ENCODE measurements at places on chromosomes 6 and 20.

GRCh38 chr6:29332676-29333075 is 31.2 kb downstream of the OR14J1 start:
- DNase-seq: no peak

DNA sequence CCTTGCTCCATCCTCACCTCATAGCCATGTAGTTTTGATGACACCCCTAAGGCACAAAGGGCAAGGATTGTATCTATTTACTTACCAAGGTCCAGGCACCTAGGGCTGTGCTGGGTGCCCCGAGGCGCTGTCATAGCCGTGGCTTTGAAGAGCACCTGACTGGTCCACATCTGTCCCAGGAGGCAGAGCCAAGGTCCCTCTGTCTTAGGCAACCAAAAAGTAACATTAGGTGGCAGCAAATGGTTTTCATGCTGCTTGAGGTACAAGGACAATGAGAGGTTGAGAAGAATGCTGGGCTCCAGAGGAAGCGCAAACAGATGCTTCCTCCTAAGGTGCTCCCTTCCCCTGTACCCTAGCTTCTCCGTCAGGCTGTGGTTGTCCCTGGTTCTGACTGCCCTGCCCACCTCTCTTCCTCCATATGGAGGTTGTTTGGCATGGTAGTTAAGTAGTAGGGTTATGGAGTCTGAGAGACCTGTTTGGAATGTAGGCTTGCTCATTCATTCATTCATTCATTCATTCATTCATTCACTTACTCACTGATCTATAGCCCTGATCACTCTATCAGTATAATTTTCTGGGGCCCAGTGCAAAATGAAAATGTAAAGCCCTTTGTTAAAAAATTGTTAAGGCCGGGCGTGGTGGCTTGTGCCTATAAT is 3.0 kb upstream of the UQCC2 start:
- no peak for DNase-seq

DNA sequence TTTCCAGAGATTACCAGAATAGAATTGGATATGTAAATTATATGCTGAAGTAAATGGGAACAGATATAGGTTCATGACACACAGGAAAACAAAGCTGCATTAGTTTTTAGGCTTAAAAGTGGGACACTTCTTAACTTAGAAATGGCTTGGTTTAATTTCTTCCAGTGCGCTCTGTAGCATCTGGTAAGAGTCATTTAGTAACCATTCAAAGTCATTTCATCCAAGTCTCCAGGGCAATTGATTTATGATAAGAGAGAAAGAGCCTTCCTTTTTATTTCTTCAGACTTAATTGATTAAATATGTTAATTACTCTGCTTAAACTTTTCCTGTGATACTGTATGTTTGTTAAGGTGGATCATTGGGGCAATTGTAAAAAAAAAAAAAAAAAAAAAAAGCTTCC is 368.0 kb downstream of the DOK5 start:
- DNase-seq: no peak

DNA sequence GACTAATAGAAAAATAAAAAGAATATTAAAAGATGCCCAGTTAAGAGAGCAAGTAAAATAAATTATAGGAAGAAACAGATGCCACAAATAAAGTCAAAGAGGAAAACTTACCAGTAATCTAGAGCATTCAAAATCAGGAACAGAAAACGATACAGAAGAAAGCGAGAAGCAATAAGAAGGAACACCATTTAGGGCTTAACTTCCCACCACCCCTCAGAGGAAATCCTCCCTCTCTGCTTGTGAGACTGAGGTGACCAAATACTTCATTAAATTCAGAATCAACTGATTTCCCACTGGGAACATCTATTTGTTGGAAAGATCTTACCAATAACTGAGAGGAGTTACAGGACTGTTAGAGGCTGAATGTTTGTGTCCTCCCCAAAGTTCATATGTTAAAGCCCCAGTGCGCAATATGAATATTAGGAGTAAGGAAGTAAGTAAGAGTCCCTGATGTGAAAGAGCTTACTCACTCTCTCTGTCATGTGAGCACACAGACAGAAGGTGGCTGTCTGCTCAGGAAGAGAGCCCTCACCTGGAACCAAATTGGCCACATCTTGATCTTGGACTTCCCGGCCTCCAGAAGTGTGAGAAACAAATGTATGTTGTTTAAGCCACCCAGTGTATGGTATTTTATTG is 19.5 kb downstream of the KATNA1 start:
- no peak for DNase-seq

DNA sequence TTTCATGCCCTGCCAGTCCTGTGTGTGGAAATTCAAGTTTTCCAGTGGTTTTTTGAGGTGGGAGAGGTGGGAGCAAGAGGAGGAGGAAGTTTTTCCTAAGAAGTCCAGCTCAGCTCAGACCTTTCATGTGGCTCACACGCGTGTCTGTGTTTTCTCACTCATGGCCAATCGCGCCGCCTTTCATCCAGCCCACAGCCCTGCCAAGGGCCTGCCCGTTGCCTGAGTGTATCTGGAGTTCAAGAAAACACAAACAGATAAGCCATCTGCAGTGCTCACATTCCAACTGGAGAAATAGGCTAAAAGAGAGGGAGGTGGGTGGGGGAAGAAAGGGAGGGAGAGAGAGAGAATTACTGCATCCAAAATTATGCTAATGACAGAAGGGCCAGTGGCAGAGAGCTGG is 12.6 kb upstream of the MPC1 start:
- no peak for DNase-seq

DNA sequence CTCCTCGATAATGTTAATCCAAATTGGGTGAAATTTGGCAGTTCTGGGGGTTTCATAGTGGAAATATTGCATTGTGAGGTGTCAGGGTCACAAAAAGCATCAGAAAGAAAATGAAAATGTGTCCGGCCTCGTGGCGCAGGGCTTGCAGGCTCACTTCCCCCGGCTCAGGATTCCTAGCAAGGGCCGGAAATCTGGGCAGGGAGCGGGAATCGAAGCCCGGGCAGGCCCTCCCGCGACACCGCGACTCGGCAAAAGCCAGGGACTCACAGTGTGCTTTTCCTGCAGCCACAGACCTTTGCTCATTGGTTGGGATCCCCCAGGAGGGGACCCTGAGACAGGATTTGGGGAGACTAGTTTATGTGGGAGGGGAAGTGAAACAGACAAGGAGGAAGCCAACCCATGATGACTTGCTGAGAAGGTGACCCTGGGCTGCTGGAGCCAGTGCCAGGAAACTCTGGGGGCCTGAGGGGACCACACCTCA is 847 bp upstream of the CD93 start:
- no peak for DNase-seq

DNA sequence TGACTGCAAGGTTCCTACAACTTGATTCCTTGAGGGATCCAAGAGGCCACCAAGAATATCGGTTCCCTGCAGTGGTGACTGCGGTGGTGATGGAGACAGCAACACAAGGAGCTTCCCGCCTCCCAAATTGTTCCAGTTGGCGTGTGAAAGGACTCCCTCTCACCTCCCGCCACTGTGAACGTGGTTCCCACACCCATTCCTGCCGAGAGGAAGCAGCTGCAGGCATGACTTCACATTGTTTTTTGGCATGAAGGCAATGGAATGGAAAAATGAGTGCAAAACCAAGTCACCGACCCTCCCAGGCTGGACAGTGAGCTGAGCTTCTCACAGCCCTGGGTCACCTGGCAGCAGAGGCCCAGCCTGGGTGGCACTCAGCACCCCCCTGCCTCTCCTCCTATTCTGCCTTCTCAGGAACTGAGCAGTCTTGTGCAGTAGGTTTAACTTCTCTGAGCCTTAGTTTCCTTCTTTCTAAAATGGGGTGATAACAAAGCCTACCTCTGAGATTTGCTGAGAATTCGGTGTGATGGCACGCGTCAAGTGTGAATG is 75.0 kb downstream of the CNKSR3 start:
- no peak for DNase-seq

DNA sequence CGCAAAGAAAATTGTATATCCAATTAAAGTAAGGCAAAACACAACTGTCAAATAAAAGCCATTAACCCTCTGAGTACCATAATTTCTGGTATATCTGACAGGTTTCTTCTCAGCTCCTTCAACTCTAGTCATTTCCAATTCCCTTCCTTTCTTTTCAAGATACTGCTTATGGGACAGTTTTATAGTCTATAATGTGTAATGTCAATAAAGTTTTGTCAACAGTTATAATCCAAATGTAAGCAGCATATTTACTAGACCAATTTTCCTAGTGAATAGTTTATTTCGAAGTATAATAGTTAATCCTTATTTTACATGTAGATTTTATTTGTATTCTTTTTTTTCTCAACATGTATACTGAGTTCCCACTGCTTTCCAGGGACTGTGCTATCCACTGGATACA is 1081.8 kb downstream of the EPHA7 start:
- DNase-seq: no peak

DNA sequence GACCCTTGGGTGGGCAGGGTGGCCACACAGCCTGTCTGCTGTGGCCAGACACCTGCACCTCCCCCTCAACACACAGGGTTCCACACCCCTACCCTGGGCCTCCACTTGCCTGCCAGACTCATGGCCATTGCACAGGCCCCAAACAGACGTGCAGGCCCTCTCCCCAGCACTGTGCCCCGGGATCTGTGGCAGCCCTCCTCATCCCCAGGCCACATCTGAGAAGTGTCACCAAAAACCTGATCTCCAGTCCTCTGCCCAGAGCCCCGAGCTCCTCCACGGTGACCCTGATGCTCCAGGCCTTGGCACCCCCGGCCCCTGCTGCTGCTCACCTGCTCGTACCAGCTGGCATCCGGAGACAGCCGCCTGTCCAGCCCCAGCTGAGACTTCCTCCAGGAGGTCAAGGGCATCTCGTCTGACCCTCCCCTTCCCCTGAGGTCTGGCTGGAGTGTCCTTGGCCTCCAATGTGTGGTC is 160.1 kb downstream of the DLL1 start:
- no peak for DNase-seq

- DNase-seq: no peak
These were observed 24.6 kb downstream of the MTFR2 start for GRCh38 chr6:136225496-136225895.

GRCh38 chr6:6756526-6756925 is 168.0 kb downstream of the LY86 start:
- no peak for DNase-seq

DNA sequence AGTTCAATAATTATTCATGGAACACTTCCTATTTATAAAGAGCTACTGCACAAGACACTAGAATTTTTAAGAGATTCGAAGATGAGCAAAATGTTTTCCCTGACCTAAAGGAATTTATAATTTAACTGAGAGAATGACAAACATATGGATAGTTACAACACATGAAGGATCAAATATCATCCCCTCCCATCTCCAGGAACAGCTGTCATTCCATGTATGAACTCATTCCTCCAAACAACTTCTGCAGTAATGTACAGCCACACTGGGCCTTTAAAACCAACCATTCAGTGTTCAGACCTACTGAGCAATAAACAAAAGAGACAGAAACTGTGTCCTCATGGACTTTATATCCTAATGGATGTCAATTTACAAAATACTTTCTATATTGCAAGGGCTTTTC is 87.8 kb downstream of the KIF16B start:
- DNase-seq: no peak

DNA sequence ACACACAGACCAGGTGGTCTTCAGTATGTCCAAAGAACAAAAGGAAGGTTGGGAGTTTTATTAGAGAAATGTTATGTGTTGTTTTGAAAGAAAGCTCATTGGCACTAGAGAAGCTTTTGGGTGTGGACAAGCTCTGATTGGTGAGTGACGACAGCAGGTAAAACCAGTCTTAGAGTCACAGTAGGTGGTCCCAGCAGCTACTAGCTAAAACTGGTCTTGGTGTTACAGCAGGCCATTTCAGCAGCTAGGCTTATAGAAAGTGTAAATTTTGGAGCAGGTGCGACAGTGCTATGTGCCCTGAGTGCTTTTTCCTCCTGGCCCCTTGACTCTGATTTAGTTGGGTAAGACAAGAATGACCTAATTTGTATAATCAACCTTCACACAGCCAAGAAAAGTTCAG is 3.6 kb downstream of the CLDN20 start:
- DNase-seq: no peak

- DNase-seq: no peak
These were observed 411.2 kb upstream of the SULF2 start for GRCh38 chr20:48196486-48196885.

DNA sequence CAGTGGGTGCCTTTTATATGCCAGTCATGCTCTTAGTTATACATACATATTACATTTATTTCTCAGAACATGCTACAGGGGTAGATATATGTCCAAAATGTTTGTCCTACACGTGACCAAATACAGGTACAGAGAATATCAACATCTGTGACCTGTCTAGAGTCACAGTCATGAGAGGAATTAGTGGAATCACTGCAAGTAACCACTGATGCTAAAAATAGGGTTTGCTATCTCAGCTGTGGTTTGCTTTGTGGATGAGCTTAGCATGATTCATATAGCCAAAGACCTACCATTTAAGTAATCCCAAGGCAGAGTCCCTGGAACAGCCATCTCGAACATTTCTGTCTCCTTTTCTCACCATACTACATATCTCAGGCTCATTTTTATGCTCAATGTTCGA is 32.3 kb downstream of the GSTA3 start:
- DNase-seq: no peak

DNA sequence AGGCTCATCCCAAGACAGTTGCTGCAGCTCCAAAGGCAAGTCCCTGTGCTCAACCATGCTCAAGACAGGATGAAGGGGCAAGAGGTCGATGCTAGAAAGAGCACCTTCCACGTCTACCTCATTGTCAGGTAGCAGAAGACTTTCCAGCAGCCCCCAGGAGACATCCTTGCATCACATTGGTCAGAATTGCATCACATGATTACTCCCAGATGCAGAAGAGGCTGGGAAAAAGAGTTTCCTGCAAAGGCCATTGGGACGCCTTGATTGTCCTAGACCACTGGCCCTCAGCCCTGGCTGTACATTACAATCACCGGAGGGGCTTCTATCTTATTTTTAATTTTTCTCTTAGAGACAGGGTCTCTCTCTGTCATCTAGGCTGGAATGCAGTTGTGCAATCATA is 17.3 kb upstream of the ZNF334 start:
- DNase-seq: no peak

DNA sequence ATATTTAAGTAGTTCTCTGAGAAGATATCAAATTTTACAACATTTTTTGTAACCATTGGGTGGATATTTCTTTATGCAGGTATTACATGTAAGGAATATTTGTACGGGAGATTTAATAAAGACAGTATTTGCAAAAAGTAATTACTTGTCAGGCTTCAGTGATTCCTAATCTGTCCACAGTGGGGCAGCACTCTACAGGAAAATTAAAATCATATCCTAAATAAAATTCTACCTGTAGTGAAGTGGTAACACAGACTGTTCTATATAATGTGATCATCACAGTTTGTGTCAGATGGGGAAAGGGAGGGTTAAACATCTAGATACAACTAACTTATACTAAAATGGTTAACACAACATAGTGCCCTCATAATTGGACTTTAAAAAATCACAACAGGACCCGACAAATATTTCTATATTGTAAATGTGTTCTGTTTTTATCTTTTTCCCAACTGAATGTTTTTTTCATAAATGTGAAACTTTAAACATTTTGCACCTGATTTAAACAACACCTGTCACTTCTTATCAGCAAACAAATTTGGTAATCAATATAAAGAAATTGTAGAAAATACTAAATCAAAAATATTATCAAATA is 145.6 kb upstream of the MANEA start:
- DNase-seq: no peak

Data from stimulated activated CD8-positive, alpha-beta memory T cell treated with anti-CD3 and anti-CD28 coated beads, Interleukin-2, amount 100 ng/mL, for 1 hour (primary cell).